ENCODE measurements at places on chromosomes 1 and 21.

- peak; percentile 36 for DNase-seq
Observed at GRCh38 chr1:116855191-116855619, 54.5 kb upstream of the PTGFRN start.

DNA sequence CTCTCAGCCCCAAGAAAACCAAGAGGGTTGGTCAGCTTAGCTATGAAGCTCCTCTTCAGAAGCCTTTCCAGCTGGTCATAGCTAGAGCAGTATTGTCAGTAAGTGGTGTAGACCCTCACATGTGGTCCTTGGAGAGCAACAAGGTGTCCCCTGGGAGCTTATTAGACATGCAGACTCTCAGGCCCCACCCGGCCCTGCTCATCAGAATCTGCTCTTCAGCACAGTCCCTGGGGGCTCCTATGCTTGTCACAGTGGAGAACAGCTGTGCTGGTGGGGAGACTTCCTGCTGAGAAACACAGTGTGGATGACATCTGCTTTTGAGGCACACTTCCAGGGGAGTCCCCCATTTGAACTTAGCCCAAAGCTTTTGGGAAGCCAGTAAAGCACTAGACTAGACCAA is 21.9 kb upstream of the NEK2 start:
- DNase-seq: no peak

- DNase-seq: no peak
Observed at GRCh38 chr21:42308914-42309752, 6.1 kb downstream of the TFF3 start.

GRCh38 chr1:113886417-113887401 is 672 bp downstream of the BCL2L15 start:
- no peak for DNase-seq

GRCh38 chr1:3858231-3858981 is 1.1 kb downstream of the DFFB start:
- DNase-seq: peak; percentile 55

- no peak for DNase-seq
Observed at GRCh38 chr1:196875935-196876334, 11.9 kb upstream of the CFHR4 start.

DNA sequence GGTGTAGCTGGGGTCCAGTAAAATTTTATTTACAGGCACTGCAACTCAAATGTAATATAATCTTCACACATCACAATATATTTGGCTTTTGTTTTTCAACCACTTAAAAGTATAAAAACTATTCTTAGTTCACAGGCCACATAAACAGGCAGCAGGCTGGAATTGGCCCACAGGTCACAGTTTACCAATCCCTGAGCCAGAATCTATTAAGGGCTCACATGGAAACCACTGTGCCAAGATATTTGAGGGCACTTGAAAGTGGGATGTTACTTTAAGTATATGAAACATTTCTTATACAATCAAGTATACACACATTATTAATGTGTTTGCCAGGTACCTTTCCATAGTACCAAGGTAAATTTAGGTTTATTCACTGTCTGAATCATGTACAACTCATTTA is 71.9 kb upstream of the PRDX6 start:
- DNase-seq: no peak

GRCh38 chr1:64550946-64551605 is 81.1 kb downstream of the CACHD1 start:
- no peak for DNase-seq

- no peak for DNase-seq
Observed at GRCh38 chr21:27645285-27645684, 678.4 kb upstream of the ADAMTS5 start.

GRCh38 chr1:5109633-5110032 is 455.2 kb downstream of the AJAP1 start:
- DNase-seq: no peak

DNA sequence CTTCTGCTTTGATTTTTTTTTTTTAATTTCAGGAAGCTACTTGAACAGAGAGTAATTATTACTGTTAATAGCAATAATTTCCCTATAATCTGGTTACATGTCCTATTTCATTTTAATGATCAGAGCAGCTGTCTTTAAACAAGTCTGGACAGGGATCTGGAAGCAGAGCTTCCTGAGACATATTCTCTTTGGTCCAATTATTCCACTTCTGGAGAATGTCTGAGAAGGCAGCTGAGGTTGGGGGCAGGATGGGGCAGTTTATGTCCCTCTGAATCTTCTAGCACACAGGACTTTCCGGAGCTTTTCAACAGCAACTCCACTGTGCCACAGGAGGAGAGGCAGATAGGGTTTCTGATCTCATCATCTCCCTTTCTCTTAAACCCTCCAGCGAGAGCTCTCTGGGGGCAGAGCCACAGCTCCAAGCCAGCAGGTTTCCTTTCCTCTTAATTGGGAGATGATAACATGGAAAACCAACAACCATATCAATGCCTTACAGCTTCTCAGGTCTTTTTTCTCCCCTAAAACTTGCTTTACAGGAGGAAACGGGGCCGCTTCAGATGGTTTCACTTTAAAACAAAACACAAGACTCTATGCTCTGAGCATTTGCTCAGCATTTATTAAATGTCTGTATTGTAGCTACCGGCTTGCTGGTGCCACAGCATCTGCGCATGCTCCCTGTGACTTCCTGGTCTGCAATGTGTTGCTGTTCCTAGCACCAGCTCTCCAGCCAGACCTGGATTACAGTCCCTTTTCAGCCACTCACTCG is 425.7 kb upstream of the USP24 start:
- no peak for DNase-seq

DNA sequence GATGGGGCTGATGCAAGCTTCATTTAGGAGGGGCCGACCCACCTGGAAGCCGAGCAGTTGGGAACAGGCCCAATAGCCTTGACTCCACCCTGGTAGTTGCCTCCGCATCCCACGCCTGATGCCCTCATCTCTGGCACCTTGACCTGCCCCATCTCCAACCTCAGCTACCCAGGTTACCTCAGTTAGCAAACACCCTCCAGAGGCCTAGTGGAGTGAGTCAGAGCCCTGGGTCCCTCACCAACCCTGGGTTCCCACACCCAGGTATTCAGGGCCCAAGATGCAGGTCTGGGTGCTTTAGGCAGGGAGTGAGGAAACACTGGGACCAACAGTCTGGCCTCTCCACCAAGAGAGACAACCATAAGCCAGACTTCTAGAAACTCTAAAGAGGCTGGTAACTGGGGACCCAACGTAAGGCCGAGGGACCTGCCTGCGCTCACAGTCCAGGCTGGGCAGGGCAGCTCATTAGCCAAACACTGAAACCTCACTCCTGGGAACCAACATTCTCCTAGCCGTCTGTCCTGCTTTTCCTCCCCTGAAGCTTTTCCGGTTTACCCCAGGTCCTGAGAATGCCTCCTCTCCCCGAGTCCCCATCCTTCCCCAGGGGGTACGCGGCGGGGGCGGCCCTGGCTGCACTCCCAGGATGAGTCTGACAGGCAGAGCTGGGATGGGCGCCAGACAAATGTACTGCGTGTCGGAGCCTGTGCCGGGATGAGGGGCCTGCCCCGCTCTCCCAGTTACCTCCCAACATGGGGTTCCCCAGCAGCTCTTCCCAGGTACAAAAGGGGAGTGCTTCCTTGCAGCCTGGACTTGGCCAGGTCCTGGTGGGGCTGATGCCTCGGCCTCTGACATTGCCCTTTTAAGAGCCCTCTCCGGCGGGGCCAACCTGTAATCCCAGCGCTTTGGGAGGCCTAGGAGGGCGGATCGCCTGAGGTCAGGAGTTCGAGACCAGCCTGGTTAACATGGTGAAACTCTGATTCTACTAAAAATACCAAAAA is 8.9 kb upstream of the CELSR2 start:
- peak; percentile 55 for DNase-seq

DNA sequence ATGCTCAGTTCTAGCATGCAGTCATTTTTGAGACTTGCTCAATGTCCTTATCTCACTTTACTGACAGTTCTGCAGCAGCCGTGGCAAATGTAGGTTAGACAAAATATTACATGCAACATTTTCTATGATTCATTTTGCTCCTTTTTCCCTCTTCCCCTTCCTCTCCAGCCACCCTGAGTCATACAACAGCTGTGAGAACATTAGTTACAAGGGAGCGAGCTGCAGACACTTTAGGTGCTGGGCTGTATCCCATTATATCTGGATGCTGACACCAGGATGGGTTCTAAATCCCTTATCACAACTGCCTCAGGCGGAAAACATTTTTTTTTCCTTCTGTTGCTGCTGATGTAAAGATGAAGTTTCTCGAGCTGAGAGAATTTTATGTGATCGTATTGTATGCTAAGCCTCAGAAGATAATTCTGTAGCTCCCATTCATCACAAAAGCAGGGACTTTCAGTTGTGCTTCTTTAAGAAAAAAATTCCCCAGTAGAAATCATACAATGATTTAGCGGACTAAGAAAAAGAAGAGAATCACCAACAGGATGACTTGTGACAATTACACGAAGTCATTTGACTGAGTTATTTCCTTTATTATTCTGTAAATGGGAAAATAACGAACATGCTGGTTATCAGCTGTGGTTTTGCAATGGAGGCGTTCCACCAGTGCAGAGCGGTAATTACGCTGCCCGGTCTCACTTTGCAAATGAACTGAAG is 345.0 kb downstream of the DISC1 start:
- DNase-seq: no peak

DNA sequence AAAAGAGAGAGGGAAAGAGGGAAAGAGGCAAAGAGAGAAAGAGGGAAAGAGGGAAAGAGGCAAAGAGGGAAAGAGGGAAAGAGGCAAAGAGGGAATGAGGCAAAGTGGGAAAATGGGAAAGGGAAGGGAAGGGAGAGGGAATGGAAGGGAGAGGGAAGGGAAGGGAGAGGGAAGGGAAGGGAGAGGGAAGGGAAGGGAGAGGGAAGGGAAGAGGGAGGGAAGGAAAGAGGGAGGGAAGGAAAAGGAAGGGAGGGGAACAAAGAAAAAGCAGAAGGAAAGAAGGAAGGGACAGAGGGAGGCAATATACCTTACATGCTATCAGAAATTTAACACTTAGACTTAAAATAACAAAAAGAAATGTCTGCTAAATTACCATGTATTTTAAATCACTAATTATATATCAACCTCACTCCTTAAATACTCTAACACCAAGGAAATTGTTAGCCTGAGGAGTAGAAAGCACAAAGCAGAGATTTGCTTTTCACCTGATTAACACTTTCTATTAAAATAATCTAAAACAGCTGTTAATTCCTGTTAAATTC is 41.8 kb downstream of the DUSP10 start:
- DNase-seq: no peak

DNA sequence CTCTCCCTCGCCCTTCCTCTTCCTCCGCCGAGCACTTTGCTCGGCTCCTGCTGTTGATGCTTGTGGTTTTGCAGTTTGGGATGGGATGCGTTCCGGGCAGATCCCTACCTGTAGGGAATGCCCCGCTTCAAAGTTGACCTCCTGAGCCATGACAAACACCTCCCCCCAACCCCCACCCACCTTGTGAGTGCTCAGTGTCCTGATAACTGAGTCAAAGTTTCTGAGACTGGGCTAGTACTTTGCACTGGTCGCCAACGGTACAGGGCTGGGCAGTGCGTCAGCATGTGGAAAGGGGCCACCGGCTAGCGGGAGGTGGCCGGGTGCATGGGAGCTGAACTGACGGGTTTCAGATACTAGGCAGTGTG is 771 bp downstream of the RABGAP1L start:
- peak; percentile 58 for DNase-seq

GRCh38 chr1:228986093-228986904 is 251.0 kb downstream of the RHOU start:
- no peak for DNase-seq

DNA sequence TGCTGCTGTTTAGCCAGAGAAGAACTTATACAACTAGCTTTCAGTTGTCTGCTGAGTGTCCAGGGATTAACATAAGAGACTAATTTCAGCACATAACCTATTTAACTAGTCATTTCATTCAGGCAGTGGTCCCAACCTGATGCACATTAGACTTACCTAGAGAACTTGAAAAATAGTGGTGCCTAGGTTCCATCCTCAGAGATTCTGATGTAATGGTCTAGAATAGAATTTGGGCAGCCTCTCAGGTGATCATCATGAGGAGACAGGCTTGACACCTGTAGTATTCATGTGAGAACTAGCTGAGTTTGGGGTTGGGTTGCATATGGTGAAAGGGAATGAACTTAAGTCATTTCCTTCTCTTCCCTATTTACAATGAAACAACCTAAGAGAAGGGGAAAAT is 24.8 kb downstream of the CNST start:
- no peak for DNase-seq

GRCh38 chr1:100390531-100390930 is 38.2 kb downstream of the CDC14A start:
- DNase-seq: no peak

DNA sequence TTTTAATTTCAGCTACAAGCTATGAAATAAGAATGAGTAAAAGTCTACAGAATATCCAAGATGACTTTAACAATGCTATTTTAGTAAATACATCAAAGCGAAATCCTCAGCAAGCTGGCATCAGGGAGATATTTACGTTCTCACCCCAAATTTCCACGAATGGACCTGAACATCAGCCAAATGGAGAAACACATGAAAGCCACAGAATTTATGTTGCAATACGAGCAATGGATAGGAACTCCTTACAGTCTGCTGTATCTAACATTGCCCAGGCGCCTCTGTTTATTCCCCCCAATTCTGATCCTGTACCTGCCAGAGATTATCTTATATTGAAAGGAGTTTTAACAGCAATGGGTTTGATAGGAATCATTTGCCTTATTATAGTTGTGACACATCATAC is 13.7 kb upstream of the CLCA1 start:
- DNase-seq: no peak

- no peak for DNase-seq
Observed at GRCh38 chr1:30702823-30703222, 20.6 kb downstream of the MATN1 start.

GRCh38 chr1:229344139-229344538 is 1.3 kb upstream of the CCSAP start:
- DNase-seq: no peak

DNA sequence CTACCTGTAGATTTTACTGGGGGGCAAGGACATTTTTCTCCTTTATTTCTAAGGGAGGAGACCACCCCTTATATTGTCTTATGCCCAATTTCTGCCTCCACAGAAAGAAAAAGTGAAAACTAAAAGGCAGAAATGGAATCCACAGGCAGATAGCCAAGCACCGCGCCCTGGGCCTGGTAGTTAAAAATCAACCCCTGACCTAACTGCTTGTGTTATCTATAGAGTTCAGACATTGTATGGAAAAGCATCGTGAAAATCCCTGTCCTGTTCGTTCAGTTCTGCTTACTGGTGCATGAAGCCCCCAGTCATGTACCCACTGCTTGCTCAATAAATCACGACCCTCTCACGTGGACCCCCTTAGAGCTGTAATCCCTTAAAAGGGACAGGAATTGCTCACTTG is 33.7 kb upstream of the IL6R start:
- DNase-seq: no peak
